CD4-positive, alpha-beta T cell treated with Interleukin-12 subunit alpha and Interleukin-12 subunit beta, for 1 hour (primary cell): ENCODE measurements at places on chromosomes 2 and 18.

GRCh38 chr2:9244985-9245544 lies 38.5 kb downstream of the ASAP2 start:
- DNase-seq: no peak

DNA sequence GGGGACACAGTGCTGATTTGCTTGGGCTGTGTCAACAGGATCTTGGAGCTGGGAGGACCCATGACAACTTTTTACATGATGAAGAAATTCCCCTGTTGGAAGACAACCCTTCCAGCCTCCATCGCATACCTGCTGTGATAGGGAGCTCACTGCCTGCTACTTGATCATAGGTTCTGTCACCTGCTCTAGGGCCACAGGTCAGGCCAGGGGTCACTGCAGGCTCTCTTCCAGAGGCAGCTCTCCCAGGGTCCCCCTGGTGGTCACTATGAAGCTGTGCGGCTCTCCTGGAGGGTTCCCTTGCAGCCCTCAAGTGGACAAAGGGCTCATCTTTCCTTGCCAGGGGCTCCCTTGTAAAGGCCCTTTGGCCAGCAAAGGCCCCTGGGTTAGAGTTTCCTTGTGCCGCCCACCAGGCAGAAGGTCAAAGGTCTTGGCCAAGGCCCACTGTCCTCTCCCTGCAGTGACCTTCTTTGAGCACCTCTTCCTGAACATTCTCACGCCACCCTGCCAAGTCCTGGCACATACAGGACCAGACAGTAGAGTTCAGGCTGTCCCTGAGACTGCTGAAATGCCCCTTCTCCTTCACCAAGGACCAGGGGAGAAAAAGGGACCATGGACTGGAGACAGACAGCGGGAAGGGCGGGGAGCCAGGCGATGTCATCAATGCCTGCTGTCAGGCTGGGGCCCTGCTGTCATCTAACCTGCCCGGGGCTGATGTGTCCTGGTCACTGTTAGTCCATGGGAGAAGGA lies 345.1 kb downstream of the DYSF start:
- no peak for DNase-seq

DNA sequence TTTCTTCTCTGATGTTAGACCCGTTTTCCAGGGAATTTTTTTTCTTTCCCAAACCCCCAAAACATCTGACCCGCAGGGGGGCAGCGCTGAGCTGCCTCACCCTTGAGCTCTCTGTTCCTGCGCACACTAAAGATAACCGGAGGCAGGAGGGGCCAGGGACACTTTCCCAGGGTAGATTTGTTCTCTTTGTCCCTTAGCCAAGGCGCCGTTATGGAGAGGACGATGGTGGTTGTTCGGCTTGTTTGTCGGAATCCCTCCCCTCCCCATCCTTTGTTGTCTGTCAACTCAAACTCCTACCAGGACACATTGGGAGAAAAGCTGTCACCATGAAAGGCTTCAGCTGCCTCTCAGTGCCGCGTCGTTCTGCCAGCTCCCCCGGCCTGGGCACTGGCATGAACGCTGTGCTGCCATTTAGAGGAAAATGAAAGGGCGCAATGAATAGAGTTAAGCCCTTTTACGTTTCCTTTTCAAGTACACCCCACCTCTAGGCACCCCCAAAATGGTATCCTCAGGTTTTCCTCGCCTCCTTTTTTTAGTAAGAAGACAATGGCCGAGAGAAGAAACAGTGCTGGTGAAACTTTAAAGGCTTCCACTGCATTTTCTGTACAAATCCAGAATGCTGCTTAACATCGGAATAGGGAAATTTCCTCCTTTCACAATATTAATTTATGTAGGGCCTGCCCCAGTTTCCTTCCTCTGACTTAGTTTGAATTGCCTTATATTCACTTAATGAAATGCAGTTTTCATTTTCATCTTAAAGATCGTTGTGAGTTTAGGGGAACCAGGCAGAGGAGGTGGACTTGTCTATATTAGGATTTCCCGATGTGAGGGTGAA lies 62.1 kb downstream of the RND3 start:
- no peak for DNase-seq

GRCh38 chr2:23486684-23487075 lies 101.7 kb downstream of the KLHL29 start:
- no peak for DNase-seq

- DNase-seq: no peak
Observed at GRCh38 chr2:172244419-172245130, 141.9 kb upstream of the DLX2 start.

- no peak for DNase-seq
Observed at GRCh38 chr2:240509667-240510512, 47.9 kb downstream of the ANKMY1 start.

GRCh38 chr2:159936471-159936870 lies 125.9 kb downstream of the PLA2R1 start:
- DNase-seq: no peak

GRCh38 chr2:45391866-45392265 lies 219.2 kb downstream of the SRBD1 start:
- no peak for DNase-seq

- DNase-seq: no peak
Observed at GRCh38 chr18:21439431-21439846, 161.1 kb downstream of the ESCO1 start.

DNA sequence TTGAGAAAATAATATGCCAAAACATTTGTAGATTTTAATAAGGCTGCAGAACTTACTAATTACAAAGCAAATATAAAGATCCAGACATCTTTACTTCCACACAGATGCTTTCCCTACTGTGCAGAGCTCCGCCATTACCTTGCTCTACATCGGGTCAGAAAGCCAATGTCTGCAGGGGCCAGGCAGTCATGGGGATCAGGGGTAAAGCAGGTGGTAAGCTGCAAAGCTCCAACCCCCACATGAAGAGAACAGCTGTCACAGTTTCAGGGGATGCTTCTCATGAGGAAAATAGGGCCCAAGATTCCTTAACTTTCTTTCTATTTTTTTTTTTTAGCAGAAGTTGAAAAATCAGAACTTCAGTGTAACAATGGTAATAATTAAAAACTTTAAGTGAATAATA lies 102.7 kb downstream of the DCC start:
- DNase-seq: no peak

DNA sequence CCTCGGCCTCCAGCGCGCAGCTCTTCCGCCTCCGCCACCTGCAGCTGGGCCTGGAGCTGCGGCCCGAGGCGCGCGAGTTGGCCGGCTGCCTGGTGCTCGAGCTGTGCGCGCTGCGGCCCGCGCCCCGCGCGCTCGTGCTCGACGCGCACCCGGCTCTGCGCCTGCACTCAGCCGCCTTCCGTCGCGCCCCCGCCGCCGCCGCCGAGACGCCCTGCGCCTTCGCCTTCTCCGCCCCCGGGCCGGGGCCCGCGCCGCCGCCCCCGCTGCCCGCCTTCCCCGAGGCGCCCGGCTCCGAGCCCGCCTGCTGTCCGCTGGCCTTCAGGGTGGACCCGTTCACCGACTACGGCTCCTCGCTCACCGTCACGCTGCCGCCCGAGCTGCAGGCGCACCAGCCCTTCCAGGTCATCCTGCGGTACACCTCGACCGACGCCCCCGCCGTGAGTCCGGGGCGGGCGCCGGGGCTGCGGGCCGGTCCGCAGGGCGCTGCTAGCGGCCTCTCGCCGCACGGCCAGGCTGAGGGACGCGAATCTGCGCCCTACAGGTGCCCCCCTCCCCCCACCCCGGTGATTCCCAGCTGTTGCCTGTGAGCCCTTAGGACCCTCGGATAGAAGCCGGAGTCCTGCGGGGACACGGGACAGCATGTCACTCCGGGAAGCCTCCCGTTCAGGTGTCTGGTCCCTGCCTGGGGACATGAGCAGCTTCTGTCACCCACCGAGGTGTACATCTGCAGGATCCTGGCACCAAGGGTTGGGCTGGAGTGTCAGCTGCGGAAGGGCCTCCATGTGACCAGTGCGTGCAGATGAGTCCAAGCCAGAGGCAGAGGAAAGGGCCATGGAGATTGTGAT lies 616 bp downstream of the RNPEPL1 start:
- DNase-seq: no peak

DNA sequence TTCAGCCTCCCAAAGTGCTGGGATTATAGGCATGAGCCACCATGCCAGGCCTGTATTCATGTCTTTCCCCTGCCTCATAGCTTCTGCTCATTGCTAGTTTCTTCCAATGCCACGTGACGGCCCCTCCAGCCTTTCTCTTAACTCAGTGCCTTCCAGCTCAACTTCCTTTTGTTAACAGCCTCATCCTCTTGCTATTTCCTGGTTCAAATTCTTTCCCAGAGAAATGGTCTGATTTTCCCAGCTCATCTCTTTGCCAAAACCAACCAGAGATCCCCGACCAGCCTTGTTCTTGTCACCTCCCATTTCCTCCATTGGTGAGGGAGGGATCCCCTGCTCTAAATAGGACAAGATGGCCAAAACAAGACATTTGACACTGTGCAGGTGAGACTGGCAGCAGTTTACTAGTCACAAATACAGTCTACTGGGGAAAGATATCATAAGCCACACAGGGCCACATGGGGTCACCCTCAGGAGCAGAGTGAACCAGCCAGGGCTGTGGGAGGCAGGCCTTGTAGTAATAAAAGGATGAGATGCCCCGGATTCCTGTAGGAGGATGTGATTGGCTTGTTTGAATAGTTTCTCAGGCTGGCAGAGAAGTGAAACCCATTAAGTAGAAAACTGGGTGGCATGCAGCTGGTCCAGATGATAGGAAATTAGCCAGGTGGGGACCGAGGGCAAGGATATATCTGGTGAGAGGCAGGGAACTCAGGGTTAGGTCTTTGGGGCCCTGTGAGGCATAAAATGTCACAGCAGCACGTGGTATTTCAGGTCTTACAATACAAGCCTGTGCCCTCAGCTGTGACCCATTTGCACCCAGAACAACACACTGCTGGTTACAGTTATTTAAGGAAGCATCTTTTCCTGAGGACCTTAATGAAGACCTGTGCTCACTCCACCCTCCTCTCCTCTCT lies 6.4 kb downstream of the CD207 start:
- DNase-seq: no peak

GRCh38 chr2:169287666-169288065 lies 74.7 kb downstream of the LRP2 start:
- no peak for DNase-seq

GRCh38 chr2:60442608-60443007 lies 110.8 kb downstream of the BCL11A start:
- no peak for DNase-seq

DNA sequence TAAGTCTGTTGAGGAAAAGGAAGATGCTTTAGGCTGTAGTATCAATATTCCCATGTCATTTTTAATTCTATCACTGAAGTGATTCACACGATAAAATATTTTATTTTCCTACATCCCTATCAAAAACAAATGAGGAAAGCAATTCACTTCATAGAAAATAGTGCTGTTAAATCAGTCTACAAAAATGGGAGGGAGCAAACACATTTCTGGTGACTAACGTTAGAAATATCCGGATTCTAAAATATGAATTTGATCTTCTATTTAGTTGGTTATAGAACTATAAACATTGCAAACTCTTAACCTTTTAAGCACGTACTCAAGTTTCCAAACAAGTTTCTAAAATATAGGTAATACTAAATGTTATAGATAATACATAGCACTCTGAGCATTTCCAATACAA lies 20.8 kb downstream of the ATF2 start:
- DNase-seq: no peak

GRCh38 chr2:175019566-175020327 lies 14.6 kb upstream of the CHN1 start:
- DNase-seq: no peak

GRCh38 chr18:21112543-21113105 lies 1.0 kb upstream of the ROCK1 start:
- DNase-seq: no peak

- DNase-seq: no peak
Observed at GRCh38 chr2:174053355-174054151, 88.4 kb upstream of the SP3 start.

DNA sequence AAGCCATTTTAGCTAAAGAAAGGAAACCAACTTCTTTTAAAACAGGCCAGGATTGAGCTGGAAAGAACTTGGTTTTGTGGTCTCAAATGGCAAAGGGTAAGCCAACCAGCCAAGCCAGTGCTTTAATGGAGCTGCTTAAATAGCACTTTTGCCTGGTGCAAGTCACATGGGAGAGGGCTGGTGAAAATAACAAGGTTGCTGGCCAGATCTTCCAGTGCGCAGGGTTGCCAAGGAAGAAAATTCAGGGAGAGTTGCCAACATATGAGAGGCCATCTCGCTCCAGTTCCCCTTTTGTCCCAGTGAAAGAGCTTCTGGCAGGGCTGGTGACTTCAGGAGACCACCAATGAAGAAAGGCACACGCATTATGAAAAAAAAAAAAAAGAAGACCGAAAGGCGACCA lies 57.3 kb downstream of the IRS1 start:
- DNase-seq: no peak

DNA sequence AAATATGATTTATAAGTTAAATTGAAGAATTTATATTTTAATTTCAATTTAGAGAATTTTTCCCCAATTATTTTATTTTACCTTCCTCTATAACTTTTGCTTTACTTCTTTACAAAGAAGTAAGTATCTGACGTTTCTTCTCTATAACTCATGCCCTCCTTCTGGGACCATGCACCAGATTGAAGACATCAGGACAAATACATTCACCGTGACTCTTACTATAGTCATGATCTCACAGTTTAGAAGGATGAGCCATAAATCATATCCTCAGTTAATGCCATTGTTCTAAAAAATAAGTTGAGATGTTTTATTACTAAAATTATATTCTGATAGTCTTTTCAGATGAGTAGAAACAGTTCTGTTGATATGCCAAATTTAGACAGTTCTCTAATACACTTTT lies 279.3 kb downstream of the TMX3 start:
- no peak for DNase-seq
